Right atrium auricular region (tissue), 2 donors: ENCODE measurements at places on chromosomes 16 and 17.

DNA sequence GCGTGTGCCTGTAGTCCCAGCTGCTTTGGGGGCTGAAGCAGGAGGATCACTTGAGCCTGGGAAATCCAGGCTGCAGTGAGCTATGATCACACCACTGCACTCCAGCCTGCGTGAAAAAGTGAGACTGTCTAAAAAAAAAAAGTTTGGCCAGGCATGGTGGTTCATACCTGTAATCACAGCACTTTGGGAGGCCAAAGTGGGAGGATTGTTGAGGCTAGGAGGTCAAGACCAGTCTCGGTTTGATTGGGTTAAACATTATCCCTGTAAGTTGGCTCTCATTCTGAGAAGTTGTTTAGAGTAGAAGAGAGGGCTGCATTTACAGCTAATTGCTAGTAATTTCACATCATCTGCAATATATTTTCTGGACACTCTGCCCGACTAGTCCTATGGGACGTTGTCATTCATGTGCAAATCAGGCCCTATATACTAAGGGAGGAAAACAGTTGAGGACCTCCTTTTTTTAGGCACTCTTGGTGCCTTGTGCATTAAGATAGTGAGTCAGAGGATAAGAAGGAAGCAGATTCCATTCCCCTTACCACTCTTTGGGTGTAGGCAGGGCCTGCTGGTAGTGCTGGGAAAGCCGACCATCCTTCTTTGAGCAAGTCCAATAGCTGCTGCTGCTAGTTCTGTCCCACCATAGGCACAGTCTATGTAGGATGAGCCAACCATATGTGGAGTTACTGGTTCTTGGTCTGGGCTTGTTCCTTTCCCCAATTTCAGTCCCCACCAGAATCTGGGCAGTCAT is 18.7 kb downstream of the HMOX2 start:
- no peaks in the 10 kb centered on the region for H3K4me1 ChIP-seq
- peaks cover 19% of the 10 kb centered on the region for H3K36me3 ChIP-seq
- DNase-seq = no peak
- no peak overlapping the region for H3K4me3 ChIP-seq

DNA sequence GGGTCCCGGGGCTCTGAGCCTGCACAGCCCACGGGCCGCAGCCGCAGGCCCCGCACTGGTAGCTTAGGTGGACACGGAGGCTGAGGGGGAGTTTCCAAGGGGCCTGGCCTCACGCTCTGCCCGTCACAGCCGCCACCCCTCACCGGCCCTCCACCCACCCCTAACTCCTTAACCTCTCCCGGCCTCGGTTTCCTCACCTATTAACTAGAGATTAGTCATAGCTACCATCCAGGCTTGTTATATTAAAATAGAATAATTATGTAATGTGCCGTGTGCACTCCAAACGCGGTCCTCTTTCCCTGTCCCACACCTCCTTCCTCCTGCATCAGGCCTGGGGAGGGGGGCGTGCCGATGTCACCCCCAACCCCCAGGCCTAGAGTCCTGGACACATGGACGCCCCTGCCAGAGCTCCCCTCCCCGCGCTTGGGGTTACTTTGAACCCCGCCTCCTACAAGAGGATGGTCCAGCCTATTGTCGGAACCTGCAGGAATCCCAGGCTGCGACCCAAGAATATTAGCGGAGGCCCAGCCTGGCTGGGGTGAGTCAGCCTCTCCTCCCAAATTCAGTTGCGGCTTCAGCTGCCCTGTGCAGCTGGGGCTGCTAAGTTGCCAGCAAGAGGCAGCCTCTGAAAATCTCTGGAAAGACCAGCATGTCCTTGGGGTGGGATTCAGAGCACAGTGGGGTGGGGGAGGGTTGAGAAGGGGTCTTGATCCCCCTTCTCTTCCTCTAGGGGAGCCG is 17.3 kb downstream of the SOCS3 start:
- peak overlapping the region; percentile 10 for H3K4me3 ChIP-seq
- peak overlapping the region; percentile 91 for H3K27ac ChIP-seq
- H3K36me3 ChIP-seq = no peaks in the 10 kb centered on the region
- no peaks in the 10 kb centered on the region for H3K4me1 ChIP-seq
- DNase-seq = no peak

- no peaks in the 10 kb centered on the region for H3K4me1 ChIP-seq
- DNase-seq = no peak
These were observed 4.8 kb upstream of the SIRT7 start for GRCh38 chr17:81922566-81923301.

DNA sequence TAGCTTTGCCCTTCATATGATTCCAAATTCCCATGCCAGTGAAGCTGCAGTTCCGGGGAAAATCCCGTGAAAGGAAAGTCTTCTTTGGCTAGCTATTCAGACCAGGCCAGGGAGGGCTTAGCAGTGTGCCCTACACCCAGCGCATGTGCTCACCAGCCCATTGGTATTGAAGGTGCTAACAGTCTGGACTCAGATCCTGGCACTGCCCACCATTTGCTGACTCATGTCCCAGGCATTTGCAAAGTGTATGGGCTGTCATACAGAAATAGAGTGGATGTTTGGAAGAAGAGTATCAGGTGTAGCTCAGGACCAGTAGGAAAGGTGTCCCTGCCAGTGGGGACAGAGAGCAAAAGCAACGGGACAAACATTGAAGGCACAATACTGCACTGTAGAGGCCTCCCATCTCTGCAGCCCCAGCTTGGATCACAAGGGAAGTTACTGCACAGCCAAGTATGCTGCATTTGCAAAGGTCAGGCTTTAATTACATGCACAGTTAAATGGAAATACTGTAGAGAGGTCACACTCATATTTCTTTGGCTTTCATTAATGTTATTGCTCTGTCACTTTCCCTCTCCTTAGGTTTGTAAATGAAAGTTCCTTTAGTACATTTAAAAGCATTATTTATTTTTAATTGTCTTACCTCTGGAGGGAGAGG is 220.0 kb downstream of the IRX3 start:
- H3K4me1 ChIP-seq = no peaks in the 10 kb centered on the region
- no peak overlapping the region for H3K27ac ChIP-seq
- DNase-seq = no peak
- no peaks in the 10 kb centered on the region for H3K36me3 ChIP-seq
- no peaks in the 10 kb centered on the region for H3K27me3 ChIP-seq

DNA sequence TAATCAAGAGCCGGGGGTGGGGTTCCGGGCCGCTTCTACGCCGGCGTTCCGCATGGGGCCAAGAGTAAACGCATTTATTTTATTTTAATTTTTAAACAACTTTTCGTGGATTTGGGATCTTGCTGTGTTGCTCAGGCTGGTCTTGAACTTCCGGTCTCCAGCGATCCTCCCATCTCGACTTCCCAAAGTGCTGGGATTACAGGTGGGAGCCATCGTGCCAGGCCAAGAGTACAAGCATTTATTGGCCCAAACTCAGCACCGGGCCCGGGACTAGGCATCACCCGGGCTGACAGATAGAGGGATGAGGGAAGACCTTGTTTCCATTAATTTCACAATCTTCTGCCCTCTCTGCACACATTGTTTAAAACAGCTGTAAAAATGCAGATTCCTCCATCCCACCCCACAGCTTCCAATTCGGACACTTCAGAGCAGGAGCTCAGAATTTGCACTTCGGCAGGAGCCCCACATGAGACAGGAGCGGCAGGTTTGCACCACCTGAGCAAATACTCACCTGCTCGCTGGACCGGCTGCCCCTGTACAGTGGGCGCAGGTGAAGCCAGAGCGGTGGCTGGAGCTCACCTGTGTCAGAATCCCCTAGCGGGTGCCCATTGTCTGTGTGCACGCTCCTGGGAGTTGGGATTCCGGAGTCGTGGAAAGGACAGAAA is 663 bp upstream of the GINS2 start:
- DNase-seq = no peak
- no peak overlapping the region for H3K27ac ChIP-seq
- no peaks in the 10 kb centered on the region for H3K27me3 ChIP-seq
- no peaks in the 10 kb centered on the region for H3K36me3 ChIP-seq
- peak overlapping the region; percentile 62 for H3K4me3 ChIP-seq

GRCh38 chr17:83132251-83133081 is 53.1 kb downstream of the METRNL start:
- no peak for DNase-seq
- H3K27me3 ChIP-seq = no peaks in the 10 kb centered on the region
- peaks cover 10% of the 10 kb centered on the region for H3K4me1 ChIP-seq
- H3K36me3 ChIP-seq = no peaks in the 10 kb centered on the region

DNA sequence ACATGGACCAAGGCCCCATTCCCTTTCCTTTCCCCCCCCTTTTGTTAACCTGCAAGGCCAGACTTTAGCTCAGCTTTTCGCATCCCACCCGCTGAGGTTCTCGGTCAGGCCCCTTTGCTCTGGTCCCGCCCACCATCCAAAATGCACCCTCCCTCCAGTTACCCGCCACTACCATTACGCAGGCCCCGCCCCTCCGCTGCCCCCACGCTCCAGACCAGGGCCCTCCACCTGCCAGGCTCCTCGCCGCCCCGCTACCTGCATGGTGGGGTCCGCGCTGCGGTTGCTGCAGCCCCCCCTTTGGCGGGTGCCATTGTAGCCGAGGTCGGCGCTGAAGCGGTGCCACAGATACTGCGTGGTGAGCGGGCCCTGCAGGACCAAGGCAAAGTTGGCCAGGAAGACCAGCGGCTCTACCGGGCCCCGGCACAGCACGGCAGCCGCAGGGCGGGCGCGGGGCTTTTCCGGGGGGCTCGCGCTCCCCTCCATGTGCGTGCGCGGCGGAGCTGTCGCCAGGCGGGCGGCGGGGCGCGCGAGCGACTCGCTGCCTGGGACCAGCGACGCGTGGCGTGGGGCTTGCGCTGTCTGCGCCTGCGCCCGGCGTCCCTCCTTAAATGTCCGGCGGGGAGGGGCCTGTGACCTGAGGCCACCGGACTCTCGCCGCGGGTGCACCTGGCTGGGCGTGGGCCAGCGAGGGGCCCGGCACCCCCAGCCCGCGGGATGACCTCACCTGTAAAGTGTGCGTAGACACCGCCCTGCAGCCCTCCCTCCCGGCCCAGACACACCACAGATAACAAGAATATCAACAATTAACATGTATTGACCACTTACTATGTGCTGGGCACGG is at the start of gene SLC46A1:
SLC46A1 (minus strand) TSS at position 581 of the 841 bp plus-strand sequence; CDS start at position 483, 98 bp downstream.
- H3K36me3 ChIP-seq = peaks cover 2% of the 10 kb centered on the region
- H3K4me1 ChIP-seq = no peaks in the 10 kb centered on the region
- peak within 1 kb of the TSS; percentile 62 for H3K4me3 ChIP-seq
- H3K27me3 ChIP-seq = no peaks in the 10 kb centered on the region

GRCh38 chr16:75052481-75053202 is 53.8 kb downstream of the ZNRF1 start:
- H3K27me3 ChIP-seq = no peaks in the 10 kb centered on the region
- DNase-seq = no peak
- H3K36me3 ChIP-seq = no peaks in the 10 kb centered on the region
- no peaks in the 10 kb centered on the region for H3K4me1 ChIP-seq
- no peak overlapping the region for H3K4me3 ChIP-seq
- no peak overlapping the region for H3K27ac ChIP-seq

GRCh38 chr16:586645-587590 is 2.9 kb upstream of the RAB40C start:
- DNase-seq = no peak
- peak overlapping the region; percentile 77 for H3K4me3 ChIP-seq
- peak overlapping the region; percentile 97 for H3K27ac ChIP-seq
- peaks cover 52% of the 10 kb centered on the region for H3K4me1 ChIP-seq
- no peaks in the 10 kb centered on the region for H3K36me3 ChIP-seq

DNA sequence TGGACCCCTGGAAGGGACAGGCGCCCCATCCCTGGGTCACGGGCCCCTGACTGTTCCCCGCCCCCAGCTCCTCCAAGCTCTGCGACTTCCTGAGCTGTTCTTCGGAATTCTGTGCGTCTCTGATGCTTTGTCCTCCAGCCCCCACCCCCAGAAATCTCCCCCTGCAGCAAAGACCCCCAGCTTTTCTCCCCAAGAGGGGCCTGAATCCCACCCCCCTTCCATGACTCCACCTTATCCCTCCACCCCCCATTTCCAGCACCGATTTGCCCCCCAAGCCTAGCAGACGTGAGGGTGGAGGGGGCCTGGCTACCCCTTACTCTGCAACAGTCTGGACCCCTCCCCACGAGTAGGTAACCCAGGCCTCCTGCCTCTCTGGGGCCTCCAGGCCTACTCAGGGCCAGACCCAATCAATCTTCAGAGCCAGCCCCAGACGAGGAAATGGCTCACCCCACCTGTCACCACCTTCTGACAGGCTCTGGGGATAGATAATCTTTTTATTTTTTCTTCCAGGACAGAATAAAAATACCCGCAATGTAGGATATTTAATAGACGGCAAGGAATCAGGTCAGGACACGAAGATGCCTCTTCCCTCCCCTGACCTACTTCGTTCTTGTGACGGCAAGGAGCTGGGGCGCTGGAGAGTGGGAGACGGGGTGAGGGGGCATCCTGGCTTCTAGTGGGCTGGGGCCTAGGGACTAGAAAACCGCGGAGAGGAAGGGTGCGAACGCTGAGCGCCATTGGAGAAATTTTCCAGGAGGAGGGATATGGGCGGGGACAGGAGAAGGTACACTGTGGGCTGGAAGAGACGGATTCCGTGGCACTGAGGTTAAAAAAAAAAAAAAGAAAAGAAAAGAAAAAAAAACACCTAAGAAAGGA is 744 bp upstream of the PLXDC1 start:
- H3K4me3 ChIP-seq = peak overlapping the region; percentile 89
- no peaks in the 10 kb centered on the region for H3K36me3 ChIP-seq
- peak overlapping the region; percentile 99 for H3K27ac ChIP-seq
- no peaks in the 10 kb centered on the region for H3K27me3 ChIP-seq
- no peaks in the 10 kb centered on the region for H3K4me1 ChIP-seq
- DNase-seq = no peak

DNA sequence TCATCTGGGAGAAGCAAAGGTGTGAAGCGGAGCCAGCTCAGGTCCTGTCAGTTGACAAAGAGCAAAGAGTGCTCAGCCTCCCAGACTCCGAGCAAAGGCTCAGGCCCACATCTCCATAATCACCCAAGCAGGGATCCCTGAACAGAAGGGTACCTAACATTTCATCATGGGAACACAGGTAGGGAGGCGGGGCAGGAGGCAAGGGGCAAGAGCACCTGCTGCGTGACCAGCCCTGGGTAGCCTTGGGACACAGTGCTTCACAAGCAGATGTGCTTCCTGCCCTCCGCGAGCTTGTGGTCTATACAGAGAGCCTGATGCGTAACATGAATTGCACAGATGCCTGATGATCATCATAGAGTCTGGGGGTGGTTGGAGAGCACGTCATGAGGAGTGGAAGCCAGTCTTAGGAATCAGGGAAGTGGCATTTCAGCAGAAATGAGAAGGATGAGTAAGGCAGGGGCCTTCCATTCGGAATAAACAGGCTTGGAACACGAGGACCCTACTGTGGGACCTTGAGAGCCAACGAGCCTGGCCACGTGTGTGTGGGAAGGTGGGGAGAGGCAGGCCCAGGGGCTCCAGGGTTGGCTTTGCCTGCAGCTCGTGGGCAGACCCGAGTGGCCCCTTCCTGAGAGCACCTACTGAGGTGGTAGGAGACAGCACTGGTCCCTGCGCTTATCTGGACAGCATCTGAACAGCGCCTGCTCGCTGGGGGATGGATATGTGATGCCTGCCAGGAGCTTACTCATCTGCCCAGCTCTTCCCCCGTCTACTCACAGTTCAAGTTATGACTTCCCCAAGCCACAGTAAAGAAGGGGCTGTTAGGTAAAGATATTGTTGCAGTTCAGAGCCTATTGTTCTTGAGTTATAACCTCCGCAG is 125.8 kb downstream of the CCDC182 start:
- H3K4me3 ChIP-seq = no peak overlapping the region
- no peaks in the 10 kb centered on the region for H3K27me3 ChIP-seq
- no peak for DNase-seq
- H3K27ac ChIP-seq = no peak overlapping the region
- H3K36me3 ChIP-seq = no peaks in the 10 kb centered on the region

- DNase-seq = no peak
- peak overlapping the region; percentile 95 for H3K27ac ChIP-seq
- no peaks in the 10 kb centered on the region for H3K27me3 ChIP-seq
These were observed 4.6 kb downstream of the RASD1 start for GRCh38 chr17:17491546-17491988.
